ENCODE measurements at places on chromosomes 5 and 9.

GRCh38 chr5:167725264-167725663, 566.2 kb upstream of the WWC1 start:
- DNase-seq = no peak

- peak; percentile 28 for DNase-seq
Observed at GRCh38 chr5:83509540-83509939, 38.0 kb downstream of the VCAN start.

GRCh38 chr5:56567278-56567677, 248.1 kb upstream of the MAP3K1 start:
- no peak for DNase-seq

- no peak for DNase-seq
Observed at GRCh38 chr5:63451188-63451587, 511.1 kb downstream of the HTR1A start.

DNA sequence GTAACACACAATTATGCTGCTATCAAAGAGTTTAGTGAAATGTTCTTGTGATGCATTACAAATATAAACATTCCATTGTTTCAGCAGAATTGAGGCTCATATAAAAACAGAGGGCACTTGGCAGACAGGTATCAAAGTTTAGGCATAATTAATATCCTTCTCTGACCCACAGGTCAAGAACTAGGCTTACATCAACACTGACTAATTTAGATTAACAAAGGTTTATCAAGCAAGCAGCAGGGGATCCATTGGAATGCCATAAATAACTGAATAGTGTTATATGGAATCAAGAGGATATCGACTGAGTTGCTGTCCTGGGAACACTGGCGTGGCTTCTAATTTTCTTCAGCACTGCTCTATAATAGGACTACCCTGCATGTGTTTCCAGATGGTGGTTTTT, 414.5 kb upstream of the ARRDC3 start:
- no peak for DNase-seq

DNA sequence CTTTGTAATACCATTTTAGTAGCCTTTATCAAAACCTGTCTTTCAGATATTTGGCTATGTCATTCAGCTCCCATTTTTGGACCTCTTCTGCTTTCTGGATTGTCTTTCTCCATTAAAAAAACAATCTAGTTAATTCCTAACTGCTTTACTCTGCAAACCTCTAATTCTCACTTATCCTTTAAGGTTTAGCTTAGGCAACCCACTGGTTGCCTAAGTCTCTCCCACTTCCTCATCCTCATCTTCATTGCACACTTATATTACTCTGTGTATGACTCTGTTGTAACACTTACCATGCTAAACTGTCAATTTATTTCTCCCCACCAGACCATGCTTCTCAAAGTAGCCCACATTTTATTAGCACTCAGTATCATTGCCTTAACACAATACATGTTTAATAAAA, 205.0 kb upstream of the DMRTA1 start:
- DNase-seq = no peak

- no peak for DNase-seq
Observed at GRCh38 chr9:129237164-129237611, 59.1 kb upstream of the IER5L start.

- no peak for DNase-seq
Observed at GRCh38 chr5:174159327-174160114, 114.0 kb downstream of the NSG2 start.

DNA sequence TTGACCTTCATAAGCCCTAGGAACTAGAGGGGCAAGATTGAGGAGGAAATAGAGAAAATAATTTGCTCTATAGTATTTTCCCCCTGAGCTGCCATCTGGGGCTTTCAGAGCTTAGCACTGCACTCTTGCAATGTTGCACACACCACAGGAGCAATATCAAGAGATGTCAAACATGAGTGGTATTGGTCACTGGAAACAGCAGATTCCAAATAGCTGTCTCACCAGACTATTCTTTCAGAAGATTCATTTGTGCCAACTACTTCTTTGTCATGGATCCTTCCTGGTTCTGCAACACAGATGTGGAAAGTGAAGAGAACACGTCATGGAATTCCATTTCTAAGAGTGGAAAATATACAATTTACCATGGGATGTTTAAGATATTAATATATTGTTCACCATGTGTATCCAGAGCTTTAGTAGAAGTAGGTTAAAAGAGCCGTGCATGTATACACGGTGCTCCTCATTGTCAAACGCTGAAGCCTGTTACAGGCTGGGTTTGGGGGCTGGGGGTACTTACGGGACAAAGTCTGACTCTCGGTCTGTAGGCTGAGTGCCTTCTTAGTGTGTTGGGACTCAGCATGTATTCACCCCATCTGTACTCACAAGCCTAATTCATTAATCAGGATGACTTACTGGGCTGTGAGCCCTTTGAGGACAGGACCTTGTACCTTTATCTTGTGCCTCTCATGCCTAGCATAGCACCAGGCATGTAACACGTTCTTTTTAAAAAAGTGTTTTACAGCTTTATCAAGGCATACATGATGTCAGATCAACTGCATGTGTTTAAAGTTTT, 31.4 kb upstream of the GDNF start:
- no peak for DNase-seq

DNA sequence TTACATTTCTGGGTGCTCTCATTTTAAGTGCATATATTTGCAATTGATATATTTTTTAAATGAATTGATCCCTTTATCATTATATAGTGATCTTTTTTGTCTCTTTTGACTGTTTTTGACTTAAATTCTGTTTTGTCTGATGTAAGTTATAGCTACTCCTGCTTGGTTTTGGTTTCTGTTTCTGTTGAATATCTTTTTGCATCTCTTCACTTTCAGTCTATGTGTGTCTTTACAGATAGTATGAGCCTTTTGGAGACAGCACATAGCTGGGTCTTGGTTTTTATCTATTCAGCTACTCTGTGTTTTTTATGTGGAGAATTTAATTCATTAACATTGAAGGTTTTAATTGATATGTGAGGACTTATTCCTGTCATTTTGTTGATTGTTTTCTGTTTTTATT, 311.3 kb downstream of the SPATA31D1 start:
- DNase-seq = no peak

DNA sequence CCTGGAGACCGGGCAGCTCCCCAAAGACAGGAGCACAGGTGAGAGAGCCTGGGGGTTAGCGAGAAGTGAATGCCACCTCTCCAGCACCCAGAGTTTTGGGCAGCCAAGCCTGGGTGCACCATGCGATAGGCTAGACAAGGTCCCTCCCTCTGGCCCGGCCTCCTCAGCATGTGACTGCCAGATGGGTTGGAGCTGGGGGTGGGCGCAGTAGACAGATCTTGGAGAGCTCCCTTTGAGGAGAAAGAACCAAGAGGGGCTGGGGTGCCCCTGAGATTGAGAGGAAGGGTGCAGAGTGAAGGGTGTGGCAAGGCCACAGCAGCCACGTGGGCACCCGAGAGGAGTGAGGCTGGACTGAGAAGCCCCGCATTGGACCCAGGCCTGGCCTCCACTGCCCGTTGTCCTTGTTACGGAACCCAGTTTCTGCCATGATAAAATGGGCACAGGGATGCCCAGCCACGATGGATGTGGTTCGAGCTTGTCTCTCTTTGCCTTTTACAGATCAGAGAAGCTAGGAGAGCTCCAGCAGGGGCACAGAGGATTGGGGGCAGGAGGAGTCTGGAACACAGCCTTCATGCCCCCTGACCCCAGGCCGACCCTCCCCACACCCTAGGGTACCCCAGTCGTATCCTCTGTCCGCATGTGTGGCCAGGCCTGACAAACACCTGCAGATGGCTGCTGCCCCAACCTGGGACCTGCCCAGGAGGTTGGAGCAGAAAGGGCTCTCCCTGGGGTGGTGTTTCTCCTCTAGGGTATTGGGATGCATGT, 1.4 kb downstream of the TMEM141 start:
- DNase-seq = no peak

DNA sequence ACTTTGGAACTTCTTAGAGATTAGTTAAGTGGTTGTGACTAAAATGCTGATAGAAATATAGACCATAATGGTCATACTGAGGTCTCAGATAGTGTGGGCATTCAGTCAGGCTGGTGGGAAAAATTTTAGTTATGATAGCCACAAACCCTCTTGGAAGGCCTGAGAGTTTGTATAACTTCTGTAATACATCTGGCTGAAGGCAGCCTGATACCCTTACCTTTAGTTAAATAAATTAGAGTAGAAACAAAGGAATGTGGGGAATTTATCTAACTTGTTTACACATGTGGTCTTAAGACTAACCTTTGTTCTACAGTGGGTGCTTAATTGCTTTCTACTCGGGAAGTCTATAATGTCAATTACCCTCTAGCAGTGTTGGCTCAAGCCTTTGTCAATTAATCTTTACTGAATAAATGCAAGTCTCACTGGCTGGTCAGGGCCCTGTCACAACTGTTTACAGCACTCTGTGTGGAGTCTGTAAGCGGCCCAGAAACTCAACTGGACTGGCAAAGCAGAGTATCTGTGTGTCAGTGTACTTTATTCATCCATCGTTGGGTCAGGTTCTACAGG, 184.0 kb downstream of the FBXO4 start:
- DNase-seq = no peak

GRCh38 chr5:52870448-52870847, 82.7 kb downstream of the ITGA1 start:
- DNase-seq = no peak

DNA sequence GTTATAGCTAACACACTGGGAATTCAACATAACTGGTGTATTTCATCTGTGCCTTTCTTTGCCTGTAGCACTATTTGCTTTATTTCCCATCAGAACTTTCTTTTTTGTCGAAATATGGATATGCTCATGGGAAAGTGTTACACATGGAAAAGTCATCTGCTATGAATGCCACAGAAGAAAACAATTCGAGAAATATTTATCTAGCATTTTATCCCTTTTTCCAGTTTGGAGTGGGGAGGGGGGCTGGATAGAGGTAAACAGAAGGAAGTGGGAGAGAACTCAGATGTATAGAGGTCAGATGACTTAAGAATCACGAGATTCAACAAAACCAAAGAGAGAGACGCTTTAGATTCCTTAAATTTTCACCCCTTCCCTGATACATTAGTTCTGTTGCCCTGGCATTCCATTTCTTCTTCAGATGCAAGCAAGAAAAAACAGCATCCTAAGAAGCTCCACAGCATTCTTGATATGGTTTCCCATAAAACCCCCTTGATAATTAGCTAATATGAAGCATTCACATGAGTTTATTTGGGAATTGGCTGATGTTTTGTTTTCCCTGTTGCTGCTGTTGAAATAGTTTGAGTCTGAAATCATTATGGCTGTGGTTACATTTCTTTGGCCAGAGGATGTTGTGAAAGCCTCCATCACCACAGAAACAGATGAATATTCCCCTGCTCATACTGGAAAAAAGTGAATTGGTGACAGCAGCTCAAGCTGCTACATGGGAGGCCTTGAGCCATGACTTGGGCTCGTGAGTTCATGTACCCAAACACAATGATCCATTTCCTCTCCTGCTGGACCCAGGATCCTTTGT, 335.8 kb upstream of the DAB2 start:
- DNase-seq = no peak

DNA sequence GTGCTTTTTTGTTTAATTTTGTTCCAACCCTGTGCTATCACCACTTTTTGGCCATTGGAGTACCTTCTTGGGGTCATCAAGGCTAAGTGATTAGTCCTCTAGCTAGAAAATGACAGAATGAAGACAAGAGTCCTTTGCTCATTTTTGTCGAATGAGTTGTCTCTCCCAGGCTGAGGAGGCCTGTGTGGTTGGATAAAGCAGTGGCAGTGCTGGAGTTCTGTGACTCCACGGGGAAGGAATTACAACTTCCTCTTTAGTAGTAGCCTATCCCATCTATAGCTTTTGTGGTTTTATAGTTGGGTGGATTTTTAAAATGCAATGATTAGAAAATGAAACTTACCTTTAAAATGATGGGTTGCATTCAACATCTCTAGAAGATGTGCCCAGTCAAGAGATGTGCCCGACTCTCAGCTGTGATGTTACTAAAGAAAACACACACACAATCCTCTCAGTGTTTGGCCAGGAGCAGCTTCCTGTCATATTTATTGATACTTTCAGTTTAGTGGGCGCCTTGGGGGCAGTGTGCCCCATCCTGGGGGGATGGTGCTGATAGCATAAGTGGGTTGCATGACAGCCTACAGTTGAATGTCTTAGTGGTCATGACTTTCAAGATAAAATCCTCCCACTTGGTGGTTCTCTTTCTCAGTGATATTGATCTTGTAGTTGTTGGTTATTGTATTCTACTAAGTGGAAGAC, 11.9 kb downstream of the OTULINL start:
- no peak for DNase-seq

DNA sequence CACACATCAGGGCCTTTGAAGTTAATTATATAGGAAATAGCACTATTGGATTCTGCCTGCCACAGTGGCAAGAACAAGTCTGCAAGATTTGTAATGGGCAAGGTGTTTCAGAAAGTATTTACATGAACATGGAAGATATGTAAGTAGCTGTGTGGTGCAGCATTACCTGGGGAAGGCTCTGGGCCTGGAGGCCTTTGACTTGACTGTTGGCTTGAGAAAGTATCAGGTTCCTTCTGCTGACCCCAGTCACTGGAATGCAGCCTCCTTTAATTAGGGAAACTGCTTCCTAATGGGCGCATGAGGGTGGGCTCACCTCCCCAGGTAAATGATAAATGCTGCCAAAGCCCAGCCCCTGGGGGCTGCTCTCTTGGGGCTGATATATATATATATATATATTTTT, 102.7 kb downstream of the GALNT10 start:
- DNase-seq = no peak

- no peak for DNase-seq
Observed at GRCh38 chr5:13831351-13831750, 113.1 kb downstream of the DNAH5 start.

GRCh38 chr5:113965225-113965624, 396.6 kb upstream of the KCNN2 start:
- DNase-seq = no peak

DNA sequence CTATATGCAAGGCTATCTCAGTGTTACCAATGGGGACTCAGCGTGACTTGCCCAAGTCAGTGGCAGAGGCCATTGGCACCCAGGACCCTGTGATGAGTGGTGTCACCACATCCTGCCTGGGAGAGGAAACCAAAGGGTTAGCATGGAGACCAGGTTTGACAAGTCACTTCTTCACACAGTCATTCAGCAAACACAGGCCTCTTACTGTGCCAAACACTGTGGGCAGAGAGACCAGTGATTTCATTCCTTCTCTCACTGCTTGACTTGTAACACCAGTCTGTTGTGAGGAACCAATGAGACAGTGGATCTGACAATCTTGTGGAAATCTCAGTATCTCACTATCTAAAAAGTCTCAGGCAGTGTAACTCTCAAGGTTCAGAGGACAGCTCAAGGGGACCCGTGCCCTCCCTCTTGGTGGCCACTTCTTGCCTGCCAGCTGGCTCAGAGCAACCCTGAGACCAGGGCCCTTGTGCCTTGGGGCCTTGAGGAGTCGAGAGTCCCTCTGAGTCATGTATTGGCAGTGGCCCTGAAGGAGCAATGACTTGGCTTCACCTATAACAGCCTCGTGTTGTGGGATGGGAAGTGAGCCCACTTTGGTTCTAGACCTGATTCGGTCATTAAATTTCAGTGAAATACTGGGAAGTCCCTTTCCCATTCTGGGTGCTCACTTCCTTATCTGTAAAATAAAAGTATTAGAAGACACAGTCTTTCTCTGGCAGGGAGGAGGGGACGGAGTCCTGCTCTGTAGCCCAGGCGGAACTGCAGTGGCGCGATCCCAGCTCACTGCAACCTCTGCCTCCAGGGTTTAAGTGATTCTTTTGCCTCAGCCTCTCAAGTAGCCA, 1.6 kb downstream of the FABP6 start:
- DNase-seq = no peak

- DNase-seq = no peak
Observed at GRCh38 chr5:10649666-10650380, 86.0 kb downstream of the ANKRD33B start.

Measured in NCI-H1105 (cell line).